Activated CD8-positive, alpha-beta T cell treated with anti-CD3 and anti-CD28 coated beads, Interleukin-2, amount 10 ng/mL, durations not matched to agents 7 days and 5 days (primary cell): ENCODE measurements at places on chromosomes 13 and 19. TPM values are rescaled to one million over a fixed set of nuclear protein-coding genes. Genes with fewer than 3 reads are reported as not detected.

The SIGLEC5 gene
- not detected for total RNA-seq

The KRTDAP gene
- not detected for total RNA-seq

The B3GNT3 gene
- total RNA-seq = not detected

The ZBTB32 gene
- 41.4 TPM for total RNA-seq

The LILRB3 gene
- total RNA-seq = 1.1 TPM

The MAMSTR gene
- total RNA-seq = 0.79 TPM

The ZNF793 gene
- 6.0 TPM for total RNA-seq

The TMEM59L gene
- total RNA-seq = not detected

The KASH5 gene
- not detected for total RNA-seq

The SLC1A6 gene
- total RNA-seq = not detected

The ZNF563 gene
- 3.2 TPM for total RNA-seq

The F7 gene
- not detected for total RNA-seq

The APC2 gene
- total RNA-seq = not detected

The MED29 gene
- 39.3 TPM for total RNA-seq

The PPAN gene
- 121 TPM for total RNA-seq

The PABPC3 gene
- 0.63 TPM for total RNA-seq

The URAD gene
- not detected for total RNA-seq

The CFAP97D2 gene
- not detected for total RNA-seq

The CD177 gene
- not detected for total RNA-seq

The OR7C1 gene
- total RNA-seq = not detected

The ERF gene
- total RNA-seq = 49.9 TPM

The CBARP gene
- total RNA-seq = 0.10 TPM

The CACNG7 gene
- not detected for total RNA-seq

The PCP2 gene
- total RNA-seq = 0.63 TPM

The ZIC2 gene
- not detected for total RNA-seq
